Activated CD8-positive, alpha-beta memory T cell treated with anti-CD3 and anti-CD28 coated beads for 4 hours (primary cell): ENCODE measurements at places on chromosomes 4 and X.

GRCh38 chr4:26302031-26302899, 18.5 kb upstream of the RBPJ start:
- DNase-seq = no peak

DNA sequence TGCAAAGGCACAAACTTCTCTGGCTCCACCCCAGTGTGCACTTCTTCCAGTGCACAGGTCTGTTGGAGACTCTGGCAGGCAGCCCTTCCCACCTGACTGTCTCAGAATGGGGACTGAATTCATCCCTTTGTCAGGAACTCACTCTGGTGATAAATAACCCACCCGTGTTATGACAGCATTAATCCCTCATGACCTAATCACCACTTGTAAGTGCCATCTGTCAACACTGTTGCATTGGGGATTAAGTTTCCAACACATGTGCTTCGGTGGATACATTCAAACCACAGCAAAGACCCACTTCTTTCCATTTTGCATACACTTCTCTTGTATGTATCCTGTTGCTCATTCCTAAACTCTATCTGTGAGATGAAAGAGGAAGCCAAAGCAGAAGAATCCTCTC, 1002.9 kb upstream of the IGFBP7 start:
- no peak for DNase-seq

- DNase-seq = no peak
Measured at GRCh38 chrX:100208076-100208475, 202.0 kb downstream of the PCDH19 start.

DNA sequence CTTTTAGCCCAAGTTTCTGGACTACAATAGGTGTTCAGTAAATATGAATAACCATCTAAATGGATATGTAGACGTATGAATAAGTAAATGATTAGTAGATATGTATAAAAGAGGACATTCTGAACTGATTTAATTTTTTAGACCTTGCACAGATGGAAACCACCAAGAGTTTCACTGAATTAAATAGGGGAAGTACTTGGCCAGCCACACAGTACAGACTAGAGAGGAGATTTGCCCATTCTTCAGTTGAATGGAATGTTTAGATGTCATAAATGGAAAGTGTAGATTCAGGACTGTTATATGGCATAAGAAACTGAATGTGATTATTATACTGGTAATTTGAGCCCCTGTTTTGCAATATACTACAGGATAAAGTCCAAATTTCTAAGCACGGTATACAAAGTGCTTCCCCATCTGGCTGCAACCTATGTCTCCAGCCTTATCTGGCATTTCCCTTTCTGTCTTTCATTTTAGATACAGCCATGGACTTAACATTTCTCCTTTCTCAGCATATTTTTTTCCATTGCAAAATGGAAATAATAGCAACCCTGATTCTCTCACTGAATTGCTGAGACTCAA, 137.8 kb upstream of the HS3ST1 start:
- DNase-seq = no peak
